ENCODE measurements at places on chromosomes 16 and 17. TPM values are rescaled to one million over a fixed set of nuclear protein-coding genes. Genes with fewer than 3 reads are reported as not detected.

GRCh38 chr16:48970216-48970615, 311.4 kb downstream of the CBLN1 start:
- no peak for DNase-seq

DNA sequence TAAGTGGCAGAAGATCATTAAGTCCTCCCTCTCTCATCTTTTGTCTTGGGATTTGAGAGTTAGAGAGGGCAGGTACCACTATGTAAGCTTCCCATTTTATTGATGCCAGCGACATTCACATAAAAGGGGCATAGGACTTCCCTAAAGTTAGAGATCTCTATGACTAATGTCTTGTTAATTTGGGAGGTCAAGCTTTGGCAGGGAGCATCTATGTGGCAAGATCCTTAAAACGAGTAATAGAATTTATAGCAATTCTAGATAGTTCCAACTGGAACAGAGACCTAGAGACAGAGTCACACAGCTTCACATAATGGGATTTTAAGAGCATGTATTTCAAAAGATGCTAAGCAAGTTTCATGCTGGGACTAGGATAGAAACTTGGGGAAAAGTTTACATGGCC, 308.0 kb downstream of the MAP2K6 start:
- DNase-seq: no peak

- DNase-seq: no peak
These were observed 14.7 kb downstream of the KCTD19 start for GRCh38 chr16:67311607-67312488.

GRCh38 chr17:60720763-60721531, 43.3 kb downstream of the BCAS3 start:
- DNase-seq: peak; percentile 36

GRCh38 chr16:29231244-29231643, 175.3 kb downstream of the NPIPB11 start:
- DNase-seq: no peak

The CCDC144A gene
- polyA plus RNA-seq: 0.70 TPM

The CMIP gene
- polyA plus RNA-seq: 9.7 TPM

The C17orf107 gene
- polyA plus RNA-seq: 1.9 TPM
